ENCODE measurements at places on chromosomes 3 and 15.
A peak's percentile ranks its signal among the peaks of the same experiment; 100 is the strongest.

- no peak for DNase-seq
These were observed 1033.9 kb downstream of the FHIT start for GRCh38 chr3:60217156-60217911.

- peak; percentile 56 for DNase-seq
These were observed 6.7 kb upstream of the PSTPIP1 start for GRCh38 chr15:76987896-76988860.

DNA sequence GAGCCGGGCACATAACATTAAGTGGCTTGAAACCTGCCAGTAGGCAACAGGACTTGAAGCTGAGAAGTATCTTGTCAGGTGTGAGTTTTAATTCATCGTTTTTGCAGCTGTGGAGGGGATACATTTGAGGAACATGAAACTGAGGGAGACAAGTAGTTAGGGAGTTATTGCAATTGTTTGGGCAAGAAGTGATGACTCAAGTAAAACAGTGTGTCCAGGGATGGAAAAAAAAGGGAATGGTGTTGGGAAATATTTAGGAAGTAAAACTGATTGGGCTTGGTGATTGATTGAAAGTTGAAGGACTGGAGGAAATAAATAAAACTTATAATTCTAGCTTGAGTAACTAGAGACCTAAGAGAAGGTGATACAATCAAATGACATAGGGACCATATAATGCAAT is 85.5 kb downstream of the NCEH1 start:
- DNase-seq: no peak

DNA sequence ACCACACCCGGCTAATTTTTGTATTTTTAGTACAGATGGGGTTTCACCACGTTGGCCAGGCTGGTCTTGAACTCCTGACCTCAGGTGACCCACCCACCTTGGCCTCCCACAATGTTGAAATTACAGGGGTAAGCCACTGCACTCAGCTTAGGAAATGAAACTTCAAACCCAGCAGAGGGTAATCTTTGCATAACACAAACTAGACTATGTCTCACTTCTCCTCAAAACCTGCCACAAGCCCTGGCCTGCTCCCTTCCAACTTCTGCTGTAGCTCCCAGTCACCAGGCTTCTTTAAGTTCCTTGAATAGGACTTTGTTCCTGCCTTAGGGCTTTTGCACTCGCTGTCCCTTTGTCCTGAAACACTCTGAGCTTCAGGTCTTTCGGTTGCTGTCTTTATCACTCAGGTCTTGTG is 39.2 kb upstream of the SEMA4B start:
- no peak for DNase-seq

DNA sequence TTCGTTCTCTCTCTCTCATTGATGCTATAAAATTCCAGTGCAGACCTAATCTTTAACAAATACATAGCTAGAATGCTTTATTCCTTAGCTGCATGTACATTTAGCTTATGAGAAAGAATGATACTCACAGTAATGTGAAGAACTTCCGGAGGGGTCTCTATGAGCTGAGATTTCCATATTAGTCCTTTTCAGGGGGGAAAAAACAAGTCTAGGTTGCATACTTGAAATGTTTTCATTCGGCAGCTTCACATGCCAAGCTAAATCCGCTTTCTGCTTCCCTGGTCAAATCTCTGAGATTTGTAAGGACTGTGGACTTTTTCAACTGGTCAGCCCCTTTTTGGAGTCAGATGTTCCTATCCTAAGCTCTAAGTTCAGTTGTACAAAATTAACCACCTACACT is 111.5 kb upstream of the COL8A1 start:
- DNase-seq: no peak

DNA sequence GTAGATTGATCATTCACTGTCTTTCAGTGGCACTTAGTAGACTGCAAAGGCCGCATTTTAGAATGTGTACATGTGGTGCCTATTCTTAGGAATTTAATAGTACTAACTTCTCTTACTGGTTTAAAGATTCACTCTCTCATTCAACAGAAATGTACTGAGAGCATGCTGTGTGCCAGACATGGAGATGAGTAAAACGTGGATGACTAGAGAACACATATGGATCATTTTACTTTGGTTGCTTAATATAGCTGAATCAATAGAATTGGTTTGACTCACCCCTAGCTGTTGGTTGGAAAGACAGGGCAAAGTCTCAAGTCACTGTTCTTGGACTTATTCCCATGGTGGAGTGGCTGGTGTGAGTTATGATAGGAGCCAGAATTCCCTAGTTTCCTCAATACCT is 109.1 kb upstream of the TNFAIP8L3 start:
- no peak for DNase-seq

DNA sequence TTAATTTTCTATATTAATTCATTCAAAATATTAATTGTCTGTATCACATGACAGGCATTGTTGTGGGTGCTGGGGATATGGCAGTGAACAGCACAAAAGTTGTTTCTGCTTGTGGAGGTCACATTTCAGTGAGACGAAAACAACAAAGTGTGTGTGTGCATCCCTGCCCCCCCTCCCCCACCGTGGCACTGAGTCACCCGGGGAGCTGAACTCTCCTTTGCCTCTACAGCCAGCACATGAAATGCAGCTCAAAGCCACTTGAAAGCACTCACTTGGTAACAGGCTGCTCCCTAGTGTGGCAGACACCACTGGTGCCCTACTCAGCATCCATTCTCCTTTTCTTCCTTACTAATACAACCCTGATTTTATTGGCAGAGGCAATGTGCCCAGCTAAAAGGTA is 16.9 kb upstream of the SCAMP5 start:
- no peak for DNase-seq

- DNase-seq: no peak
These were observed 114.0 kb downstream of the ADAMTS17 start for GRCh38 chr15:100227781-100228180.

GRCh38 chr15:23566071-23566554 is 639 bp downstream of the MKRN3 start:
- no peak for DNase-seq

GRCh38 chr3:159766563-159767185 is 222.0 kb upstream of the IL12A start:
- DNase-seq: no peak

- DNase-seq: no peak
These were observed 62.2 kb downstream of the MB21D2 start for GRCh38 chr3:192855434-192855833.
